ENCODE measurements at places on chromosomes 16 and 17. TPM values are rescaled to one million over a fixed set of nuclear protein-coding genes. Genes with fewer than 3 reads are reported as not detected.
A peak's percentile ranks its signal among the peaks of the same experiment; 100 is the strongest.

DNA sequence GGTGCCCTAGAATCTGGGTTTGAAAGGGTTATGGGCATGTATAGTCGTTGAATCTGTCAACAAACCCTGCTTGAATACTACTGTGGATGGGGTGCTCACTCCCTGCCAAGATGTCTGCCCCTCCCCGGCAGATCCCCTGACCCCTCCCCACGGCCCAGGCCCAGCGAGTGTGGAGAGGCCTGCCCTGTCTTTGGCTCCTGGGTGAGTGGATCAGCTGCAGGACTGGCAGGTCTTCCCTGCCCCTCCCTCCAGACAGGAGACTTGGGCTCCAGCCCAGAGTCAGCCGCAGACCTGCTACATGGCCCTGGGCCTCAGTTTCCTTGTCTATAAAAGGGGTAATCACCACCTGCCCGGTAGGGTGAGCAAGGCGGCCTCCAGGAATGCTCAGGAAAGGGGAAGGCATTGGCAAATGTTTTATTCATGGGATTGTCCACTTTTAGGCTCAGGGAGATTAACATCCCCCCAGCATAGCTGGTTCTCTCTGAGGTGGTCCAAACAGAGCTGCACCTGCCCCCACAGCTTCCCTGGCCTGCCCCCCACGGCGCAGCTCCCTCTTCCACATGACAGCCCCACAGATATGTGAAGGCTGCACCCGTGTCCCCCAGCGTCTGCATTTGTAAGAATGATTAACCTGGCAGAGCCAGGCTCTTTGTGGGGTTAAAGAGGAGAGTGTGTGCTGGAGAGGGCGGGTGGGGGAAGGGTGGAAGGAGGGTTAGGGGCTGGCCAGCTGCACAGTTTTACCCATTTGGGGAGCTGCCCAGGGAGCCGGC, 18.5 kb upstream of the SPNS2 start:
- H3K4me3 ChIP-seq: no peak overlapping the region
- DNase-seq: no peak
- H3K27me3 ChIP-seq: no peaks in the 10 kb centered on the region
- H3K27ac ChIP-seq: peak overlapping the region; percentile 73
- peaks cover 39% of the 10 kb centered on the region for H3K4me1 ChIP-seq

GRCh38 chr17:72192800-72193192, 72.0 kb downstream of the SOX9 start:
- H3K4me1 ChIP-seq: no peaks in the 10 kb centered on the region
- H3K27ac ChIP-seq: peak overlapping the region; percentile 27
- no peaks in the 10 kb centered on the region for H3K36me3 ChIP-seq
- DNase-seq: no peak
- no peaks in the 10 kb centered on the region for H3K27me3 ChIP-seq
- H3K4me3 ChIP-seq: no peak overlapping the region

The NOL3 gene
- 44.6 TPM for total RNA-seq

- peaks cover 37% of the 10 kb centered on the region for H3K36me3 ChIP-seq
- peak; percentile 43 for DNase-seq
- peak overlapping the region; percentile 82 for H3K27ac ChIP-seq
- H3K4me3 ChIP-seq: peak overlapping the region; percentile 12
- no peaks in the 10 kb centered on the region for H3K27me3 ChIP-seq
Observed at GRCh38 chr16:1509307-1510221, 16.4 kb downstream of the TELO2 start.

GRCh38 chr17:1251866-1252608, 18.2 kb upstream of the BHLHA9 start:
- no peaks in the 10 kb centered on the region for H3K36me3 ChIP-seq
- H3K4me1 ChIP-seq: peaks cover 6% of the 10 kb centered on the region
- no peak overlapping the region for H3K4me3 ChIP-seq
- no peak for DNase-seq

DNA sequence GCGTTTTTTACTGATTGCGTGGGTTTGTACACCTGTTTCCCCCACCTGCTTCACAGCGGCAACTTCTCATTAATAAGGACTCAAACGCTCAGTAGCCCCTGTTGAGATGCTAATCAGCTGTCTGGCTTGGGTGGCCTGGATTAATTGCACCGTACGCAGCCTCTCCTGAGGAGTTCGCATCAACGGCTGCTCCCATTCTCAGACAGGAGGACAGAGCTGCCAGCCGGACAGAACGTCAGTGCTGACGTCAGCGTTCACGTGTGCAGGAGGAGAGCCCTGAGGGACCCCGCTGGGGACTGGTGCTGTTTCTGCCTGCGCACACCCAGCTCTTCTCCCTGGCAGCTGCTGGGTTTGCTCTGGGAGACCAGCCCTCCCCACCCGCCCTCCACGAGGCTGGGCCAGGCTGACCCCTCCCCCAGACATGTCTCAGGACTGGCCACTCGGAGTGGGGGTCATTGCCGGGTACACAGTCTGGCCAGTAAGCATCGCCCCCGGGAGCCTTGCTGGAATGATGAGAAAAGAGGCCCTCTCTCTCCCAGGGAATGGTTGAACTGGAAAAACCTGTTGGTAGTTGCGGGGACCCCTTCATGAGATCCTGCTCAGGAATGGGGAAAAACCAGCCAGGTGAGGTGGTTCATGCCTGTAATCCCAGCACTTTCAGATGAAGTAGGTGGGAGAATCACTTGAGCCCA, 5.7 kb upstream of the BANP start:
- no peaks in the 10 kb centered on the region for H3K27me3 ChIP-seq
- H3K4me1 ChIP-seq: peaks cover 2% of the 10 kb centered on the region
- H3K36me3 ChIP-seq: no peaks in the 10 kb centered on the region
- peak; percentile 86 for DNase-seq
- peak overlapping the region; percentile 35 for H3K4me3 ChIP-seq

- no peak overlapping the region for H3K4me3 ChIP-seq
- peak; percentile 86 for DNase-seq
- H3K36me3 ChIP-seq: no peaks in the 10 kb centered on the region
Observed at GRCh38 chr17:81337476-81337879, 42.4 kb upstream of the SLC38A10 start.

DNA sequence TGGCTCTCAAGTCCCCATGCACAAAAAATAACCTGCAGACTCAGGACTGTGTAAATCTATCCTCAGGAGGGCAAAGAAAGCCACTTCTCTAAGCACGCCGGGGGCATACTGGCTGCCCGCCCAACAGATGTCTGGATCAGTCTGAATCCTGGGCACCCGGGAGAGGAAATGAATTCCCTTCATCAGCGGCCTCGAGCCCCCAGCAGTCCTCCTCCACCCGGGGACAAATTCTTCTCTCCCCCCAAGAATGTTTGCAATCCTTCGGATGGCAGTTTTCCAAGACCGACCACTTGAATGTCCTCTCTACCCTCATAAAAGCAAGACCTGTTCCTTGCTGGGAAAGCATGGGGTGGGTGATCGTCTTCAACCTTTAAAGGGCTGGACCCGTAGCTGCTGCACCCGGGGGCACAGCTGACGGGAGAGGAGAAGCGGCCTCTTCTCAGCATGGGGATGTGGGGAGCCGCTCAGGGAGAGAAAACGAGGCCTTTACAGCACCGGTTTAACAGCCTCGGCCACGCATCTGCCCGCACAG, 9.4 kb upstream of the MAP2K3 start:
- H3K36me3 ChIP-seq: no peaks in the 10 kb centered on the region
- peak overlapping the region; percentile 1 for H3K27ac ChIP-seq
- H3K27me3 ChIP-seq: no peaks in the 10 kb centered on the region
- H3K4me3 ChIP-seq: peak overlapping the region; percentile 62
- peak; percentile 15 for DNase-seq

The GDPD1 gene
- total RNA-seq: 0.91 TPM

DNA sequence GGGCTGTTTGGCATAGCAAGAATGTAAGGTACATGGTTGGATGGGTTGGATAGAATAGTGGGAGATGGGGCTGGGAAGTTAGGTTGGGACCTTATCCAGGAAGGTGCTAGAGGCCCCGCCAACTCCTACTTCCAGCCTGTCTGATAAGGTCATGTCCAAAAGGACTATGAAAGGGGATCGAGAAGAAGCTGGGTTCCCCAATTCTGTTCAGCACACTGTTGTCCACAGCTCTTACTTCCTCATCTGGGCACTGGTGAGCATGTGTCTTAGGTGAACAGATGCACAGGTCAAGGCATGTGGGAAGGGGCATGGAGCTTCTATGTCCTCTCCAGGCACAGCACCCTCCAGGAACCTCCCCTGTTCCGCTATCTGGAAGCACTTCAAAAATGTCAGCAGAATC, 5.6 kb upstream of the ULK2 start:
- no peak overlapping the region for H3K4me3 ChIP-seq
- H3K36me3 ChIP-seq: no peaks in the 10 kb centered on the region
- no peaks in the 10 kb centered on the region for H3K4me1 ChIP-seq
- H3K27ac ChIP-seq: no peak overlapping the region
- no peaks in the 10 kb centered on the region for H3K27me3 ChIP-seq

DNA sequence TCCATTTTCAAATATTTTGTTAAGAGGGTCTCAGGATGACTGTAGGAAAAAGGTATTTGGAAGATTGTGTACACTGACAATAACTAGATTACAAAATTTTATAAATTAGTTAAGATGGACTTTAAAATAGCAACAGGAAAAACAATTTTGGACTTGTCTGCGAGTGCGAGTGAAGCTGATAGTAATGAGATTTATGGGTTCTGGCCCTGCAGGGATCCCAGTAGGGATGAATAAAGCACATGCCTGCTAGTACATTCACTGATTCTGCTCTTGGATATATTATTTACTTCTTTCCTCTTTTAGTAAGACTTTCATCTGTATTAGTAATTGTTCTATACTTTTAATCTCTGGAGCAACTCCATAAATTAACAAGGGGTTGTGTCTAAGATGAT, 28.2 kb downstream of the PRKCA start:
- H3K4me1 ChIP-seq: no peaks in the 10 kb centered on the region
- H3K27me3 ChIP-seq: no peaks in the 10 kb centered on the region
- H3K36me3 ChIP-seq: no peaks in the 10 kb centered on the region
- H3K4me3 ChIP-seq: no peak overlapping the region
- no peak for DNase-seq

DNA sequence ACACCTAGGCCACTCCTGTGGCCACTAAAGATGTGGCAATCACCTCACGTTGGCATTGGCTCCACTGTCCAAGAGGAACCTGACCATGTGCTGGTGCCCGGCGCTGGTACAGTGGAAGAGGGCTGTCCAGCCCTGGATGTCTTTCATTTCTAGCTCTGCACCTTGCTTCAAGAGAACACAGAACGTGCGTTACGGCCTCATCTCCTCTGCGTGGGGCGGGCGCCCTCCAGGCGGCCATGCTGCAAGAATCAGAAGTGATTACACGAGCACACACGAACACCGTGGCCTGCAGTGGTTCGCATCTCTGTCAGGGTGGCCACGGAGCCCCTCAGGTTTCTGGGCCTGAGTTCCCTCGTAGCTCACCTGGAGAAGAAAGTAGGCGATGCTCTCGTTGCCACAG, 7.5 kb downstream of the ANKS3 start:
- no peaks in the 10 kb centered on the region for H3K27me3 ChIP-seq
- H3K4me1 ChIP-seq: no peaks in the 10 kb centered on the region

The EVPL gene
- 62.9 TPM for total RNA-seq
